ENCODE measurements at places on chromosomes 12 and 14. TPM values are rescaled to one million over a fixed set of nuclear protein-coding genes. Genes with fewer than 3 reads are reported as not detected.

Gene KLHL42
- 13.6 TPM for total RNA-seq

Gene SLC10A1
- not detected for total RNA-seq

Gene PLCZ1
- not detected for total RNA-seq

Gene LPAR5
- total RNA-seq: 1.0 TPM

Gene ACACB
- total RNA-seq: 27.7 TPM

Gene KRT83
- not detected for total RNA-seq

Gene NKX2-1
- total RNA-seq: not detected

Gene AMHR2
- total RNA-seq: not detected

Gene MANSC1
- total RNA-seq: 1.6 TPM

Gene PLEKHH1
- total RNA-seq: 1.6 TPM

Gene IL31
- not detected for total RNA-seq

Gene RXYLT1
- total RNA-seq: 8.9 TPM

Gene RFX4
- total RNA-seq: not detected

Gene TIGAR
- total RNA-seq: 3.1 TPM

Gene DICER1
- total RNA-seq: 107 TPM

Gene CCDC175
- total RNA-seq: not detected

Gene TPPP2
- total RNA-seq: not detected

Gene PDE3A
- total RNA-seq: 18.3 TPM

Gene NRL
- 2.1 TPM for total RNA-seq

Gene PSEN1
- 35.0 TPM for total RNA-seq

Gene ACOT2
- total RNA-seq: 38.6 TPM

Gene PCED1B
- 1.0 TPM for total RNA-seq

Gene PLEKHG3
- total RNA-seq: 16.7 TPM

Gene MUCL1
- not detected for total RNA-seq

Gene GUCY2C
- total RNA-seq: not detected
